Mammary microvascular endothelial cell (primary cell): ENCODE measurements at places on chromosomes 11 and 22. TPM values are rescaled to one million over a fixed set of nuclear protein-coding genes. Genes with fewer than 3 reads are reported as not detected.

AP5B1 gene
- 10.8 and 11.3 TPM in 2 replicates for total RNA-seq

APOA4 gene
- not detected in 2 replicates for total RNA-seq

WNT11 gene
- not detected in 2 replicates for total RNA-seq

SYT13 gene
- total RNA-seq, result not detected in 2 replicates

DERL3 gene
- total RNA-seq, result 0.07 and 3.1 TPM in 2 replicates

TTC38 gene
- total RNA-seq, result 27.3 and 41.7 TPM in 2 replicates

MIOX gene
- not detected in 2 replicates for total RNA-seq

OR8A1 gene
- not detected in 2 replicates for total RNA-seq

OR51E2 gene
- not detected in 2 replicates for total RNA-seq

SLC2A11 gene
- 4.5 and 5.0 TPM in 2 replicates for total RNA-seq

TSGA10IP gene
- not detected in 2 replicates for total RNA-seq

BDNF gene
- total RNA-seq, result 1.0 and 1.1 TPM in 2 replicates

ZP1 gene
- total RNA-seq, result not detected in 2 replicates

TPBGL gene
- not detected in 2 replicates for total RNA-seq

TRPM5 gene
- not detected in 2 replicates for total RNA-seq

RAB36 gene
- 0.73 and 1.3 TPM in 2 replicates for total RNA-seq

C22orf42 gene
- total RNA-seq, result not detected in 2 replicates

C11orf68 gene
- total RNA-seq, result 18.9 and 19.7 TPM in 2 replicates

INTS4 gene
- 21.5 and 23.0 TPM in 2 replicates for total RNA-seq

KIAA0930 gene
- 29.0 and 49.7 TPM in 2 replicates for total RNA-seq

SAA1 gene
- total RNA-seq, result not detected in 2 replicates

OR2AT4 gene
- total RNA-seq, result not detected in 2 replicates

HEPN1 gene
- not detected in 2 replicates for total RNA-seq

SYCE3 gene
- total RNA-seq, result not detected in 2 replicates
